ENCODE measurements at places on chromosomes 16 and 17.

GRCh38 chr17:79702550-79703236 is 28.1 kb upstream of the ENPP7 start:
- no peak for DNase-seq

- DNase-seq, result no peak
Measured at GRCh38 chr16:50153596-50154419, 702 bp downstream of the TENT4B start.

DNA sequence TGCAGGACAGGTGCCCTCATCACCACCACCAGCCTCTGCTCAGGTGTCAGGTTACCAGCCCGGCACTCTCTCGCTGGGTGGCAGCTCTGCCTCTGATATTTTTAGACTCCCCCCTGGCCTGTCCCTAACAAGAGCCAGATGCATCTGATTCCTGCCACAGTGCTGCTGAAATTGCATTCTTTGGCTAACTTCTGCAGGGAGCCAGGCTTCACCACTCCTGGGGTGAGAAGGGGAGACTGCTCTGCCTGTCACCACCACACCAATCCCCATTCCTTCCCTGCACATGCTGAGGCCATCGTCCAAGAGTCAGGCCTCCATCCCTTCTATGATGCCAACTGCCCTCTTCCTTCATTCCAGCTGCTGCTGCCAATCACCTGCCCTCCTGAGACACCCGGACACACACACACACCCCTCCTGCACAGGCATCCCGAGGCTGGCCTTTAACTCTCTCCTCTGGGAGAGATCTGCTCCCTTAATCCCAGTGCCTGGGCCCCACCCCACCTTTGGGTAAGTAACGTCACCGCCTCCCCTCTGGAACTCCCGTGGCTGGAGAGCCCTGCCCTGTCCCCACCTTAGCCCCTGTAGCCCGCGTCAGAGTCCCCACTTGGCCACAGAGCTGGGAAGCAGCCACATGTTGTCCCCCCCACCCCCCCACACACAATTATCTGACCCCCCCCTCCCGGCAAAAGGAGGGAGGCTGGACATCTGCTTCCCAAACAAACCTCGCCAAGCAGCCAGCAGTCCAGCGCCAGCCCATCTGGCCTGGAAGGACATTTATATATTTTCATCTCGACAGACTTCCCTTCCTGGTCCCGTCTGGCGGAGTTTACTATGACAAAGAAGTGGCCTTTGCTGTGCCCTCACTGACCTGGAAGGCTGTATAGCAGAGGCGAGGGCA is 2.8 kb downstream of the EMP2 start:
- DNase-seq, result no peak

DNA sequence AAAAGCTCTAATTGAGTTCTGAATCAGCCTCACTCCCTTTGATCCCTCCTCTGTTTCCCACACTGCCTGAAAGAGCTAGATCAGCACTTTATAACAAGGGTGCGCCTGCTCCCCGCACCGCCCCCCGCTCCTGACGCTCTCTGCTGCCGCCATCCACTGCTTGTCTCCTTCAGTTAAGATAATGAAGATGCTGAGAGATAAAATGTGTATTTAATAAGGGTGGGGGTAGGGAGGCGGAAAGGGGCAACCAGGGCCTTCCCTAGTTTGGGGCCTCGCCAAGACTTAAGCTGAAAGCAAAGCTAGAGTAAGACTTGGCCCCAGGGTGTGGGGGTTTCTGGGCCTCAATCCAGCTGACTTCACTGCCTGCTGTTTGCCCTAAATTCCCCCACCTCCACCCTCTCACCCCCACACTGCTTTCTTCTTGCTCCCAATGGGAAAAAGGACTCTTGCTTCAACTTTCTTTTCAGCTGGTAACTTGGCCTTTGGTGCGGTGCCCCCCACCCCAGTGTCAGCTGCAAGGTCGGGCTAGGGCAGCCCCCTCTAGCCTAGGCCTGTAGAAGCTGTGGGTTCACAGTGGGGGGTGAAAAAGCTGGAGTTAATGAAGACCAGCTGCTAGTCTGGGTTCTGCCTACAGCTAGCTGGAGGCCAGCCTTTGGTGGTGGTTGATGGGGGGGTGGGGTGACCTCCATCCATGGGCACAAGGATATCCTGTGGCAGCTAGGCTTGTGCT is 1.8 kb upstream of the RARA start:
- no peak for DNase-seq

DNA sequence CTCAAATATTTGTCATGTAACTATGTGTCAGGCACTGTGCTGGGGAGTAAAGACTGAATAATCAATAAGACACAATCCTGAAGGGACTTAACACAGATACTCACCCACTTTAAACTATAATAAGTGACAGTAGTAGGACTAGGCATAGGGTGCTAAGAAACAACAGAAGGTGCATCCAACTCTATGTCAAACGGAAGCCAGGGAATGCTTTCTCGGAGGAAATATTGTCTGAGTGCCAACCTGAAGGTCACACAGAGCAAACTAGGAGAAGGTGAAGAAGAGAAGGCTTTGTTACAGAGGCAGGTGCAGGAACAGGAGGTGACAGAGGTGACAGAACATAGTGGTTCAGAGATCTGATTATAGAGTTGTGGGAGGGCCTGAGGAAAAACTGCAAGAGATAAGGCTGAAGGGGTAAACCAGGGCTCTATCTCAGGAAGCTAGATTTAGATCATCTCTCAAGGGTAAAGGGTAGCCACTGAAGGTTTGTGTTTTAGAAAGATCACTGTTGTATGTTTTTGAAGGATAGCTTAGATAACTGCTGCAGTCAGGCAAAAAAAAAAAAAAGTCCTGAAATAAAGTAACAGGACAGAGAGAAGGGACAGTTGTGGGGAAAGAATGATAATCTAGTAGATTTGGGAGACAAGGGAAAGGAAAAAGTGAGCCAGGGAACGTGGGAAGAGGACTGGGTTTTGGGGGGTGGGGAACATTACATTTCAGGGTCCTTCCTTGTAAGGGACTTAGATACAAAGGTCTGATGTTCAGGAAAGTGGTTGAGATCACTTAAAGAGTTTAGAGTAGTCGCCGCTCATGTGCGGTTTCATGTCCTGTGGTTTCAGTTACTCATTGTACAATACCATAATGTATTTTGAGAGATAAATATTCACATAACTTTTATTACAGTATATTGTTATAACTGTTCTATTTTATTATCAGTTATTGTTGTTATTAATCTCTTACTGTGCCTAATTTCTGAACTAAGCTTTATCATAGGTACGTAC is 85.6 kb upstream of the NETO2 start:
- no peak for DNase-seq

GRCh38 chr16:1295465-1295864 is 14.0 kb upstream of the UBE2I start:
- no peak for DNase-seq

- DNase-seq, result no peak
Measured at GRCh38 chr16:10679921-10680320, 14.8 kb downstream of the TEKT5 start.

GRCh38 chr17:17778308-17779014 is 58.3 kb downstream of the SREBF1 start:
- no peak for DNase-seq

GRCh38 chr17:50209472-50210239 is 8.2 kb upstream of the COL1A1 start:
- peak; percentile 99 for DNase-seq

GRCh38 chr16:10405386-10405939 is 19.6 kb downstream of the ATF7IP2 start:
- peak; percentile 62 for DNase-seq

- DNase-seq, result no peak
Measured at GRCh38 chr17:73293031-73293430, 18.8 kb downstream of the CDC42EP4 start.

DNA sequence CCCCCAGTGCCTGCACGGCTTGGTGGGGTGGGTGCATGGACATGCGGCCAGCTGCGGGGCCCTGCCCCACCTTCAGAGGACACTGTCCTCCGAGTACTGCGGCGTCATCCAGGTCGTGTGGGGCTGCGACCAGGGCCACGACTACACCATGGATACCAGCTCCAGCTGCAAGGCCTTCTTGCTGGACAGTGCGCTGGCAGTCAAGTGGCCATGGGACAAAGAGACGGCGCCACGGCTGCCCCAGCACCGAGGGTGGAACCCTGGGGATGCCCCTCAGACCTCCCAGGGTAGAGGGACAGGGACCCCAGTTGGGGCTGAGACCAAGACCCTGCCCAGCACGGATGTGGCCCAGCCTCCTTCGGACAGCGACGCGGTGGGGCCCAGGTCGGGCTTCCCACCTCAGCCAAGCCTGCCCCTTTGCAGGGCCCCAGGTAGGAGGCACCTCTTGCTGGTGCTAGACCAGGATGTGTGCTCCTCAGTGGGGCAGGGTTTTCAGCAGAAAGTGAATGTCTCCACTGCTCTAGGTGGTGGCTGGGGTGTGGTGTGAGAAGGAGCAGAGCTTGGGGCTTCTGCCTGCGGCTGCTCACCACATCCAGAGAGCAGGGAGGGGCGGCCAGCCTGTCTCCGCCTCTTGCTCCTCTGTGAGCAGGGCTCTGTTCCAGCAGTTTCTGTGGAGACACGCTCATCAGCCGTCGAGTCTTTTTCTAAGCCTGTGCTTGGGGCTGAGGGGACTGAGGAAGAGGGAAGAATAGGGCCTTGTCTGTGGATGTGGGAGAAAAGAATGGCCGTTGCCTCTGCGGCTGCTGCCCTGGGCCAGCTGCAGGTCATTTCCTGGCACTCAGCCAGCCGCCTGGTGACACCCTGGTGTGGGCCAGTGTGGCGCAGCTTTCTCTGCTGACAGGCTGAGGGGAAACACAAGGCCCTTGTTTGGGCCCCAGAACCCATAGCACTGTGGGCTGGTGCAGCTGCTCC is 2.2 kb downstream of the ZNF276 start:
- no peak for DNase-seq

- no peak for DNase-seq
Measured at GRCh38 chr16:15518381-15519351, 84.3 kb downstream of the BMERB1 start.

GRCh38 chr16:84356591-84357116 is 11.7 kb upstream of the ATP2C2 start:
- no peak for DNase-seq

DNA sequence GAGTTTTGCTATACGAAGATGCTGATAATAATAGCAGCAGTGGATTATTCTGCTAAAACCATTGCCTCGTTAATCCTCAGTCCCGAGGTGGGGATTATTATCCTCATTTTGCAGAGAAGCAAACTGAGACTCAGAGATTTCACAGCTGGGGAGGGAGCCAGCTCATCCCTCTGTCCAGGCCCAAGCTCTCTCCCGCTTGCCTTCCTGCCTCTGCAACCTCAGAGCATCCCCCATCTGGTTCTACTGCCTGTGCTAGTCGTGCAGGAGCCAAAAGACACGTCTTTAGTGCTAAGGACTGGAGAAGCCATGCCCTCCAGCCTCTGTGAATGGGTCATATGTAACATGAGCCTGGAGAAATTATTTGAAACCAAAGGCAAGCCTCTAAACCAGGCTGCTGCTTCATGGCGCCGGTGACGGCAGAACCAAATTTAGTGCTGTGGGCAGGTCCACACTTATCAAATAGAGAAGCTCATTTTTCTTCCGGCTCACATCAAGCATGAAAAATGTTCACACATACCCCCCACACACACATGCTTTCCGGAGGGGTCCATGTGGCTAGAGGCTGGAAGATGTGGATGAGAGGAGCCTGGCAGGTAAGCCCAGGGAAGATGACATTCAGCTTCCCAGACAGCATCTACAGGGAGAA is 13.5 kb downstream of the MAPT start:
- no peak for DNase-seq

DNA sequence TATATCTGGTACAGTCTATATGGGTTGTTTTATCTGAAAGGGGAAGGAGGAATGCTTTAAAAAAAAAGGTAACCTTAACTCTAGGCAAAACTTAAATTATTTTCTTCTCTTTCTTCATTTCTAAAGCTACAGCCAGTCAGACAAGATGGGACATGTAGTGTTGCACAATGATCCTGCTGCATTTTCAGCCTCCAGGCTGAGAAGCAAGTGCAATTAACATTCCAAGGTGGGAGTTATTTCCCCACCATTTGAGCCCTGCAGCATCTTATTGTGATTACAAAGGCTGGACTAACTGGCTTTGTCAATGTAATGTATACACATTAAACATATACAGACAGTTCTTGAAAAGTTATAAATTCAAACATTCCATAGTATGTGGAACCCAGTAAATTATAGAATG is 22.6 kb upstream of the NF1 start:
- DNase-seq, result no peak

DNA sequence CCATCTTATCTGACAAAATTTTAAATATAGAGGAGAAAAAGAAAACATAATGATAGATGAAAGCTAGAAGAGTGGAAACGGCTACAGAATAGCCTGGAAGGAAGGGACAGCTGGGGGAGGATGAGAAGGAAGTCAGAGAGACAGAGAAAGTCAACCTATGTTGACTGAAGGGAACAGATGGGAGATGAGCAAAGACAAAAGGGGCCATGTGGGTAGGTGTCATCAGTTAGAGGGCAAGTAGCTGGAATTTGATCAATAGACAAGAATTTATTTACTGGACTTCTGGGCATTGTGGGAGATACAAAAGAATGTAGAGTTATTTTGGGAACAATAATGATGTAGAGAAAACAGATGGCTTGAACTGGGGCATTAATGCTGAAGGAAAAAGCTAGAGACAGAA is 194.4 kb downstream of the ANKFN1 start:
- no peak for DNase-seq

DNA sequence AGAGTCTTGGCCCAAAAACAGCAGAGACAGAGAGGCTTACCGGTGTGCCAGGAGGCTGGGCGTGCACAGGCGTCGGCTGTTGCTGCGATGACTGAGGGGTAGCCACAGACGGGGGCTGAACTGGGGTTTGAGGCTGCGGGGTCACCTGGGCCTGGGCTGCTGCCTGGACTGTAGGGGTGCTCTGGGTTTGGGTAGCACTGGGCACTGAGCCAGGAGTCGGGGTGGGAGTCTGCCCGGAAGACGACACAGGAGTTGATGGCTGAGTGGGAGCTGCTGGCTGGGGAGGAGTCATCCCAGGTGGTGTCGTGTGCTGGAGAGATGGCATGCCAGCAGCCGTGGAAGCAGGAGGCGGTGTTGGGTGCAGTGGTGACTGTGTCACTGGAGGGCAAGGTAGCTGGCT is 53.2 kb upstream of the TRAP1 start:
- no peak for DNase-seq

- DNase-seq, result no peak
Measured at GRCh38 chr17:34370997-34371395, 8.0 kb upstream of the CCL1 start.

DNA sequence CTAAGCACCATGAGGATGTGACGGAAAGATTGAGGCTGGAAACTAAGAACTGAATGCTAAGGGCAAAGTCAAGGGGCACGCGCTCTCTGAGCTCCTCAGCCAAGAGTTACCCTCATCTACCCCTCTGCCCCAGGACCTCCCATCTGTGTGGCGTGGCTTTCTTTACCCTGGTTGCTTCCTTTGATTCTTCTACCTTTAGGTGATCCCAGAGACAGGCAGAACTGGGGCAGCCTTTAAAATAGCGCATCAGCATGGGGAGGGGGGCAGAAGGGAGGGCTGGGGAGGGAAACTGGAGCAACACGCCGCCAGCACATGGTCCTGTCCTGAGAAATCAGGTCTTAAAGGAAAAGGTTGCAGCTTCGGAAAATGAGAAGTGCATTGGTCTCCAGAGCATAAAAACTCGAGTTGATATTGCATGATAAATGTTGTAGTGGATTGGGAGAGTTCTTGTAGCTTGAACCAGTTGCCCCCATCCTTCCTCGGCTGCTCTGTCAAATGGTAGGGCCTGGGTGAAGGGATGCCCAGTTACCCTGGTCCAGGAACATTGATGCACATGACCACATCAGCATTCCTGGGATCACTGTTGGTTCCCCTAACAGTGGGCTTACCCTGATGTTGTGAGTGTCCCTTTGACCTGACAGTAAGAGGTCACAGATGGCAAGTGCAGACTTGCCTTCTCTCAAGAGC is 29.7 kb downstream of the LDHD start:
- no peak for DNase-seq
